HCT116 (cell line): ENCODE measurements at places on chromosomes 1 and 21.

GRCh38 chr1:150968491-150968890 lies 6.1 kb downstream of the CERS2 start:
- DNase-seq = no peak

- DNase-seq = no peak
These were observed 69.9 kb upstream of the COG2 start for GRCh38 chr1:230572121-230573105.

- no peak for DNase-seq
These were observed 98.0 kb upstream of the RALGPS2 start for GRCh38 chr1:178627037-178627436.

- DNase-seq = no peak
These were observed 119.2 kb downstream of the LRIG2 start for GRCh38 chr1:113192242-113192641.

DNA sequence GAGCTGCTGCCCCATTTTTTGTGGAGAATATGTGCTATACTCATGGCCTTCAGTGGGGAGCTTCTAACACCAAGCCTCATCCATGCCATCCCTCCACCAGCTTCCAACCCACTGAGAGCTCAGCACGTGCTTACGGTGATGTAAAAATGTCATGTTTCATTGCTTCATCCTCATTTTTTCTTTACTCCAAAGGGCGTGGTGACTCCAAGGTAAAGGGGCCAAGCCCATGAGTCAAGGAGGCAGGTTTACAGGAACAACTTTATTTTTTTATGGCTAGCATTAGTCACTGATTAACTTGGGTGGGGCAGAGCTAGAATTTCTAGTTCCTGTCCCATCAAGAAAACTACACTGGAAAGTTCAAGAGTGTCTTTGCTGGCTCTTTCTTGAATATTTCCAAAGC lies at the start of gene C1orf226:
TSS of gene C1orf226 (plus strand) at position 346 of the 400 bp plus-strand sequence. CDS start 174 bp downstream, outside the sequence.
- DNase-seq = peak; percentile 67

GRCh38 chr1:75198163-75198562 lies 64.0 kb downstream of the LHX8 start:
- no peak for DNase-seq

GRCh38 chr1:230516889-230517288 lies 90.8 kb upstream of the PGBD5 start:
- DNase-seq = no peak

DNA sequence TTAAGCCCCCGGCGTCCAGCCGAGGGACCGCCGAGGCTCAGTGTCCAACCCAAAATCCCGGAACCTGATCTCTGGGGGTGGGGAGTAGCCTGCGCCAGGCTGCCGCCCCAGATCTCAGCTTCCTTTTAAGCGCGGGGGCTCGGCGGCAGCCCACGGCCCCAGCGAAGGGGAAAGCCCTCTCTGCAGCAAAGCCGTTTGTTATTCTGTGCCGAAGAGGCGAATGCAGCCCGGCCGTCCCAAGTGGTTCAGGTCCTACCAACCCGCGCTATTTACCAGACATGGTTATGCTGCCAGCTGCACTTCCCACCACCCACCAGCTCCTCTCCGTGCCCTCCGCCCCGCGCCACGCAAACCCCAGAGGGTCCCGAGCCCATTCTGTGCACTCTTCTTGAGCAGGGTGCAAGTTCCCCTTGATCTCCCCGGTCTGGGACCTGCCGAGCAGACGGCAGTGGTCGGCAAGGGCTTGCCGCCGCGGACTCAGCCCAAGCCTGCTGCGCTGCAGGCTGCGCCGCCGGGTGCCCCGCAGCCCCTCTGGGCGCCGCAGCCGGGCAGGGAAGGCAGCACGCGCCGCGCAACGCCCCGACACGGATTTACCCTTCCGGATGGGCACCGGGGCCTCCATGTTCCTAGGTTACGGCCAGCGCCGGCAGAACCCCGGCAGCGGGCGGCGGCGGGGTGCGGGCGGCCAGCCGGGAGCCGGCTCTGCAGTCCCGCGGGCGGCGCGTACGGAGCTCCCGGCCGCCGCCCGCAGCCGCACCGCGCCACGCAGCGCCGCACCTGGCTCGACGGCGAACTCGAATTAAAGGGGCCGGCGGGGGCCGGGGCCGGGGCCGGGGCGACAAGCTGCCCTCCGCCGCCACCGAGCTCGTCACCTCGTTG lies 738 bp upstream of the KCNA2 start:
- DNase-seq = no peak

DNA sequence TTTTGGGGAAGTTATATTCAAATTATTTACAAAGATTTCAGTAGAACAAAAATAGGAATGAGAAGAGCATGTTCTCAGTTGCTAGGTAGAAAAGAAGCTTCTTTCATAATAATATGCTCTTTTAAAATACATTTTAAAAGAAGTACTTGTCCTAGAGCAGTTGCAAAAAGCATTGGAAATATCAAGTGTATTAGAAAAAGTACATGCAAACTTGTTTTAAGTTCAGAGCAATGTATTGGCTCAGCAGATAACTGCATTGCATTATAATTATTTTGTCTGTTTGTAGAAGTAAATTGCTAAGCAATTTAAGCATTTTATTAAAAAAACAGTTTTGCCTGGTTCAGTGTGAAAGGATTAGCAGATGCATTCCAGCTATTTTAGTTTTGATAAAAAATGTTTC lies 806.4 kb downstream of the USP25 start:
- DNase-seq = no peak

DNA sequence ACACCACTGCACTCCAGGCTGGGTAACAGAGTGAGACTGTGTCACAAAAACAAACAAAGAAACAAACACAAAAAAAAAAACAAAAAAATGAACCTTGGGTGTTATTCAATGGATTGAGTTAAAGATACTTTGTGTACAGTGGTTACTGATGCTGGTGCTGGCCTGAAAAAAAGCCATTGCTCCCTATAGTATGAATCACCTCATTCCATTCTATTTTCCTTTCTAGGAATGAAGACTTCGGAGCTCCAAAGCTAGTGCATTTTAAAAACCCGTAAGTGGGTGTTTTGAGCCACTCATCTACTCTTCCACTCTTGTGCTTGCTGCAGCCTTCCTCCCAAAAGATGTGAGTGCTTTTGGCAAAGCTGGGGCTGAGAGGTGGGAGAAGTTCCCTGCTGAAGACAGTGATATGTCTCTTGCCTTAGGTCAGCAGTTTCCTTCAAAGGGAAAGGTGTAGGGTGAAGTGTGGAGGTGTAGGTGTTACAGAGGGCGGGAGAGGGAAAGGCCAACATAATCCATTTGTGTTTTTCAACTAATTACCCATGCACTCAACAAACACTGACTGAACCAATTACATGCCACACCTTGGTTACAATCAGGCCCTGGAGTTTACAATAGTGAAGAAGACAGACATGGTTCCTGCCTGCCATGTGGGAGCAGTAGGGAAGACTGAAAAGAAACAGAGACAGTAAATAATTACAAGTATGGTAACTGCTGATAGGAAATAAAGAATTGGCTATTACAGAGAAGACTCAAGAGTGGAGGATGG lies 55.0 kb upstream of the SERBP1 start:
- DNase-seq = no peak

GRCh38 chr1:176843352-176844297 lies 320.9 kb downstream of the ASTN1 start:
- peak; percentile 7 for DNase-seq

- no peak for DNase-seq
These were observed 7.6 kb downstream of the COL16A1 start for GRCh38 chr1:31696242-31696641.

GRCh38 chr1:220755309-220755708 lies 7.2 kb downstream of the MTARC2 start:
- DNase-seq = no peak

DNA sequence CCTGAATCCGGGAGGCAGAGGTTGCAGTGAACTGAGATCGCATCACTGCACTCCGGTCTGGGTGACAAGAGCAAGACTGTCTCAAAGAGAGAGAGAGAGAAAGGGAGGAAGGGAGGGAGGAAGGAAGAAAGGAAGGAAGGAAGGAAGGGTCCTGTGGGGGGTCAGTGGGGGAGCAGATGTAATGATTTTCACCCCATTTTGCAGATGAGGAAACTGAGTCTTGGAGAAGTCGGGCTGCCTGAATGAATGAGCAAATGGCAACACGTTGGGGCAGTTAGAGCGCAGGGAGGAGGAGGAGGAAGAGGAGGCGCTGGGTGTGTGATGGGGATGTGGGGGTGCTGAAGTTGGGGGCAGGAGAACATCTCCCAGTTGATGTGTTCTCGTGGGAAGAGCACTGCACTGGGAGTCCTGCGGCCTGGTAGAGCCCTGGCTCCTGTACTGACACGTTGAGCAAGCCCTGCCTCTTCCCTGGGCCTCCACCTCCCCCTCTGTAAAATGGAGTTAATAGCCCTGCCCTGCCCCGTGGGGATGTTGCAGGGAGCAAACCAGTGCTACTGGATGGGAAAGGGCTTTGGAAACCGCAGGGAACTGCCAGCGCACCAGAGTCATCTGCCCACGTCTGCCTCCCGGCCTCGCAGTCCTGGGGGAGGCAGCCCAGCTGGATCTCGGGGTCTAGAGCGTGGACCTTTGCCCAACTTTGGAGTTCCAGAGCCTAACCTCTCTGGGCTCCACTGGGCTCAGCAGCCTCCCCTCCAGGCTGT lies 103.2 kb upstream of the CASZ1 start:
- DNase-seq = no peak

DNA sequence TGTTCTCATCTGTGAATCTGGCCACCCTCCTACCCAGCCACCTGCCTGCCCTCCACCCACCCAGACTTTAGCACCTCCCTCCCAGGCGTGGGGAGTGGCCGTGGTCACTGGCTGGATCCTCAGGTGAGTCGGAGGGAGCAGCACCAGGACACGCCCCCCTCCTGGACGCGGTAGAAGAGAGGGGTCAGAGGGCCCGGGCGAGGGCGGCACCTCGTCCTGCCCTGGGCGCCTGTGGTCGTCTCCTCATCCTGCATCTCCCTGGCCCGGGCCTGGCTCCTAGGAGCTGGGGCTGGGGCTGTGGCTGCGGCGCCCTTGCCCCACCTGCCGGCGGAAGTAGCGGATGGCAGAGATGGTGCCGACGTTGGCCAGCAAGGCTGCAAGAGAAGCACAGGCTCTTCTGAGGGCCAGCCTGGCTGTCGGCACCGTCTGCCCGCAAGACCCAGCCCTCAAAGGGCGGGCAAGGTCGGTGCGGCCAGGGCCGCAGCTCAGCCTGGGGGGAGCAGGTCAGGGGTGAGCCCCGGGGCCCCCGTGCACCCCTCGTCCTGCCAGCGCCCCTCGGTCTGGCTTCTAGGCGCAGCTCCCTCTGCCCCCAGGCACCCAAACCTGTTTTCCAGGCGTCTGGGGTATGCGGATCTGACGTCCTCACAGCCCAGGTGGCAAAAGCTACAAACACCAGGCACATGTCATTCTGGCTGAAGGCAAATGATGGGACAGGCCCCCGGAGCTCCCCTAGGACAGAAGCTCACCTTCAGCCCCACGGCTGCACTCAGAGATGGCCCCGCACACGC lies 5.8 kb downstream of the PERM1 start:
- peak; percentile 41 for DNase-seq

- DNase-seq = no peak
These were observed 147.3 kb downstream of the UCK2 start for GRCh38 chr1:165974598-165975131.

DNA sequence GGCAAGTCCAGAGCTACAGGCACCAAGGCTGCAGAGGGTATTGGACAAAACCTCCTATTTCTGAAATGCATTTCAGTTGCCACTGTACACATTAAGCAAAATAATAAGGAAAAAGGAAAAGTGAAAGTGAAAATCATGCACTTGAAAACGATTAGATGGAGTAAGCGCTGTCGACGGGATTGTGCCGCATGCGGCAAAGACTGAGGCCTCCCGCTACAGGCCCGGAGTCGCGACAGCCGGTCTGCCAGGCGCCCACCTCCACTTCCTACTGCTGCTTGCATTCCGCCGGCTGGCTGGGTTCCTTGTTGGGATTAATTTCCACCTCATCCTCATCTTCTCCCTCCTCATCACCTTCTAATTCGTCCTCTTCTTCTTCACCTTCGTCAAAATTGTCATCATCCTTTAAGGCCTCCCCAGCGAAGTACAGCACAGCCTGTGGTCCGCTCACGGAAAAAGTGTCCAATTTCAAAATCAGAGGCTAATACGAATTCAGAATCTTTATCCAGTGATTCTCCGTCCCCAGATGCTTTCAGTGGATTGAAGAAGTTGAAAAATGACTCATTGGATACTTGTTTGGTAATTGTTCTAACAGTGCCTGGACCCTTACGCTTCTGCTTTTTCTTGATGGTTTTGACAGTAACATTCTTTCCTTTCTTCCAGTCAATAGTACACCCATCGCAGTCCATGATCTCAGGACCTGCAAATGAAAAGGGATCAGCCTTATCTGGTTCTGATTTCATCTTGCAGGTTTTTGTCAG lies 38.0 kb downstream of the CD58 start:
- DNase-seq = no peak

DNA sequence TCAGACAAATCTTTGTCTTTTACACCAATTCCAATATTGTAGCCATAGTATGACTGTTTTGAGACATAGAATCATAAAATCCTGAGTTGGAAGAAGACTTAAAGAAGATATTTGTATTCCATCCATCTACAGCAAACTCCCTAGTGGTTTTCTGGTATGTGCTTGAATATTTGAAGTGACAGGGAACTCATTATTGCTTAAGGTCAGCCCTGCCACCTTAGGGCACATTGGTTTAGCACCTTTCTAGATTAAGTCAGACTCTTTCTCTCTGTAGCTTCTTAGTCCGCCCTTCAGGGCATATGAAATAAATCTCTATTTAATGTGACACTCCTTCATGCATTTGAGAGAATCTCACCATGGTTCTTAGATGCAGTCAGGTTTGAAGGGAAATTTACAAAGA lies 49.8 kb downstream of the PTGER3 start:
- DNase-seq = no peak

- DNase-seq = no peak
These were observed 642.9 kb downstream of the AJAP1 start for GRCh38 chr1:5297180-5297885.

DNA sequence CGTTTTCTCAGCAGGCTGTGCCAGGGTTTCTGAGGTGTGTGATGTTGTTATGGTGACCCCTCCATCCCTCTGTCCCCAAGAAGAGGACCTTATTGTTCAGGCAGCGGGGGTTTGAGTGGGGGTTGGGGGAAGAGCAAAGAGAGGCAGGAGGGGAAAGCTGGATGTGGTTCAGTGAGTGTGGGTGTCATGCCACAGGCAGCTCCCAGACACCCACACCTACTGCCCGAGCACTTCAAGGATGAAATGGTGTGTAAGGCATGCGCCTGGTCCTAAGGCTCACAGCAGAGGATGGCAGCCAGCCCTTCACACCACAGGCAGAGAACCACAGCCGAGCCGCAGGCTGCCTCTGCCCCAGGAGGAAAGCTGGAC lies 49.9 kb upstream of the STUM start:
- no peak for DNase-seq

GRCh38 chr1:26696654-26697430 lies 1.0 kb downstream of the ARID1A start:
- DNase-seq = no peak

DNA sequence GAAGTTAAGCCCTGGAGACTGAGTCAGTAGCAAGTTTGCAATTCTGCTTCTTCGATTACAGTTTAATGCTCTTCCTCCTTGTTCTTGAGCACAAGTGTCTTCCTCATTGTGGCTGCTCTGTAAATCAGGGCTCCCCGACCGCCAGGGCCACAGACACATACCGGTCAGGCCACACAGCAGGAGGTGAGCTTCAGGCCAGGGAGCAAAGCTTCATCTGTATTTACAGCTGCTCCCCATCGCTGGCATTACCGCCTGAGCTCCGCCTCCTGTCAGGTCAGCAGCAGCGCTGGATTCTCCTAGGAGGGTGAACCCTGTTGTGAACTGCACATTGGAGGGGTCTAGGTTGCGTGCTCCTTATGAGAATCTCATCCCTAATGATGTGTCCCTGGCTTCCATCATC lies 1.7 kb upstream of the TRAPPC10 start:
- no peak for DNase-seq

- no peak for DNase-seq
These were observed 58.5 kb upstream of the MORC3 start for GRCh38 chr21:36261459-36261858.

GRCh38 chr1:44213222-44214112 lies at the start of gene DMAP1:
DMAP1 (plus strand) TSS chr1:44213471; CDS start chr1:44213754, 283 bp downstream.
- peak; percentile 67 for DNase-seq
